ENCODE measurements at places on chromosomes 7 and 10. TPM values are rescaled to one million over a fixed set of nuclear protein-coding genes. Genes with fewer than 3 reads are reported as not detected.

ZNF248 gene
- 3.5 TPM for total RNA-seq

PAPSS2 gene
- 150 TPM for total RNA-seq

C10orf88 gene
- 3.4 TPM for total RNA-seq

- no peaks in the 10 kb centered on the region for H3K4me1 ChIP-seq
- H3K27ac ChIP-seq: no peak overlapping the region
- no peak overlapping the region for H3K4me3 ChIP-seq
- H3K27me3 ChIP-seq: no peaks in the 10 kb centered on the region
- DNase-seq: no peak
- no peaks in the 10 kb centered on the region for H3K36me3 ChIP-seq
These were observed 45.9 kb downstream of the ZNF503 start for GRCh38 chr10:75355706-75356105.

- H3K4me1 ChIP-seq: no peaks in the 10 kb centered on the region
- H3K27ac ChIP-seq: no peak overlapping the region
- H3K4me3 ChIP-seq: no peak overlapping the region
- DNase-seq: no peak
- no peaks in the 10 kb centered on the region for H3K27me3 ChIP-seq
These were observed 851.3 kb upstream of the KCND2 start for GRCh38 chr7:119421657-119422056.

GRCh38 chr7:116367171-116367813 is 132.2 kb upstream of the CAV2 start:
- no peak for DNase-seq
- H3K27ac ChIP-seq: no peak overlapping the region
- no peaks in the 10 kb centered on the region for H3K27me3 ChIP-seq
- H3K36me3 ChIP-seq: no peaks in the 10 kb centered on the region

DNA sequence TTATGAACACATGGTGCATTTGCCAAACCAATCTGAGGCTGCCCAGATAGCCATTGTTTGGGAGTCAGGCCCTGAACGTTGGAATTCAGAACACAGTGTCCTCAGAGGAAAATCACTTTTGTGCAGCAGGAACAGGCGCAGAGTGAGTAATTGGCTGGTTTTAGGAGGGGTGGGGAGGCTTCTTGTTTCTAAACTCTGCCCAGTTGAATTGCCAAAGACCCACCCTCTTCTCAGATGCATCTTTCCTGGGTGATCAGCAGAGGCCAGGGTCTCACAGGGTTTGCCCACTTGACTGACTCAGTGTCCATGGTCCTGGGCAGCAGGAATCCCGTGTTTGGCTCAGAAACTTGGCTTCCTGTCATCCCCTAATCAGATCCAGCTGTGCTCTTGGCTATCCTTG is 24.3 kb downstream of the PRLHR start:
- no peaks in the 10 kb centered on the region for H3K36me3 ChIP-seq
- no peak overlapping the region for H3K4me3 ChIP-seq
- DNase-seq: no peak

Measured in right lobe of liver (tissue), 6 donors.